ENCODE measurements at places on chromosomes 2 and 18. TPM values are rescaled to one million over a fixed set of nuclear protein-coding genes. Genes with fewer than 3 reads are reported as not detected.

Gene DLX1
- total RNA-seq: 4.9 TPM

Gene ACVR1C
- total RNA-seq: not detected

DNA sequence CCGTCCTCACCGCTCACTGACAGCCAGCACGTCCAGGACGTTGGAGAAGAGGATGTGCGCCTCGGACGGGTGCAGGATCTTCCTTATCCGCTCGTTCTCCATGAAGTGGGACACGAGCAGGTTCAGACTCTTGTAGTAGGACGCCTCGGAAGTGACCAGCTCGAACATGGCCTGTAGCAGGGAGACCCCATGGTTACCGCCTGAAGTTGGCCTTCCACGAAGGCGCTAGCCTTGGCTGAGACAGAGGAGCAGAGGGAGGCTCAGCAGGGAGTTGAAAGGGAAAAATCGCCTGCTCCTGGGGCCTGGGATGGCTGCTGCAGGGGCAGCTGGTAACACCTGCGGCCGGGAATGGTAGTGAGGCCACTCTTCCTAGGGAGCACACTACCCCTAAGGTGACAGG lies 24.7 kb downstream of the SNORC start:
- H3K36me3 ChIP-seq: no peaks in the 10 kb centered on the region
- H3K27ac ChIP-seq: no peak overlapping the region

GRCh38 chr2:64112016-64112415 lies 32.2 kb downstream of the PELI1 start:
- H3K27ac ChIP-seq: no peak overlapping the region
- no peak for DNase-seq
- H3K4me3 ChIP-seq: no peak overlapping the region
- H3K36me3 ChIP-seq: no peaks in the 10 kb centered on the region
- no peaks in the 10 kb centered on the region for H3K27me3 ChIP-seq

- H3K4me3 ChIP-seq: no peak overlapping the region
- H3K4me1 ChIP-seq: no peaks in the 10 kb centered on the region
- no peak for DNase-seq
- H3K36me3 ChIP-seq: peaks cover 9% of the 10 kb centered on the region
Measured at GRCh38 chr2:86747711-86748639, 27.9 kb downstream of the RMND5A start.

DNA sequence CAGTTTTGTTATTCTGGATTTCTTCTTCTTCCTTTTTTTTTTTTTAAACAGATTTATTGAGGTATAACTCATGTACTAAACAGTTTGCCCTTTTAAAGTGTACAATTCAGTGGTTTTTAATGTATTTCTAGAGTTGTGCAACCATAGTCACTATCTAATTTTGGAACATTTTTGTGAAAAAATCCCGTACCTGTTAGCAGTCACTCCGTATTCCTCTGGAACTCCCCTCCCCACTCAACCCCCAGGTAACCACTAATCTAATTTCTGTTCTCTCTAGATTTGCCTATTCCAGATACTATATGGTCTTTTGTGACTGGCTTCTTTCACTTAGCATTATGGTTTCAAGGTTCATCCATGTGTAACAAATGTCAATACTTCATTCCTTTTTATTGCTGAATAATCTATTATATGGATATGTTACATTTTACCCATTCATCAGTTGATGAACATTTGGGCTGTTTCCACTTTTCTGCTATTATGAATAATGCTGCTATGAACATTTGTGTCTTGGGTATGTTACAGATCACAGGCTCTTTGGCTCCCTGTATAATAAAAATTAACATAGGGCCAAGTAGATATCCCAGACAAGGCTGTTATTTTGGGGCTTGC lies 21.9 kb downstream of the EHBP1 start:
- DNase-seq: no peak

- H3K4me1 ChIP-seq: no peaks in the 10 kb centered on the region
- no peak overlapping the region for H3K4me3 ChIP-seq
- no peak overlapping the region for H3K27ac ChIP-seq
- no peaks in the 10 kb centered on the region for H3K36me3 ChIP-seq
Measured at GRCh38 chr2:158346032-158346431, 110.5 kb downstream of the CCDC148 start.

DNA sequence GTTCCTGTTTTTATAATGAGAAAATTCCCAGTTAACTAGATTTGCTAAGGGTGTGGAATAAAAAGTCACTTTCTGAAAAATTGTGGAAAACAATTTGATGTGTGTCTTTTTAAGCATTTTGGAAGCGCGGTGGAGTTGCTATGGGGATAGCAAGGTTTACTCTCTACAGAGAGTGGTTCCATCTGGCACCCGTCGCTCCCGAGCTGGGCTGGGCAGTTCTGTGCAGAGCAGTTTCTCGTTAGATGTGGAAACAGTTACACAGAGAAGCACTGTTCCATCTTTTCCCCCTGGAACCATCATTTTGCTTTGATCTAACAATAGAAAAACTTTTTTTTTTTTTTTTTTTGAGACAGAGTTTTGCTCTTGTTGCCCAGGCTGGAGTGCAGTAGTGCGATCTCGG lies 17.4 kb downstream of the LDLRAD4 start:
- no peak for DNase-seq
- no peak overlapping the region for H3K27ac ChIP-seq

- no peaks in the 10 kb centered on the region for H3K4me1 ChIP-seq
- H3K27me3 ChIP-seq: no peaks in the 10 kb centered on the region
- no peaks in the 10 kb centered on the region for H3K36me3 ChIP-seq
- no peak overlapping the region for H3K4me3 ChIP-seq
Measured at GRCh38 chr2:160015746-160016145, 46.7 kb downstream of the PLA2R1 start.

GRCh38 chr2:227241005-227241404 lies 76.6 kb downstream of the COL4A3 start:
- no peaks in the 10 kb centered on the region for H3K36me3 ChIP-seq
- no peak overlapping the region for H3K27ac ChIP-seq
- H3K4me1 ChIP-seq: no peaks in the 10 kb centered on the region
- H3K4me3 ChIP-seq: no peak overlapping the region

GRCh38 chr18:26802330-26803200 lies 62.9 kb downstream of the AQP4 start:
- no peak overlapping the region for H3K27ac ChIP-seq
- H3K36me3 ChIP-seq: no peaks in the 10 kb centered on the region
- H3K4me3 ChIP-seq: no peak overlapping the region

DNA sequence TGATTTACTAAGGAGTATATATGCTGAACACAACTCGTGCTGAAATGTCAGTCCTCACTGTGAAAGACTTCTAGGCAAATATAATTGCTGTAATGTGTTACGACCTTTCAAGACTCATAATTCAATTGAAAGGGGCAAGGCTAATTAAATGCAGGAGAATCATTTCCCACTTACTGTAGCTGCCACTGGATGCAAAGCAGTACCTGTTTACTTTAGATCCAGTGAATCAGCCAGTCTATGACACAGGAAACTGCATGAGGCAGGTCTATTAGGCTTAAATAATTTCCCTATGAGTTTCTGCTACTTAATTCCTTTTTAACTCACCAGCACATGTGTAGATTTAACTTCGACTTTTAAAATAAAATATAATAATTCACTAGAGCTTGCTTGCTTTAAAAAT lies 125.6 kb downstream of the CTNNA2 start:
- no peak for DNase-seq
- no peaks in the 10 kb centered on the region for H3K36me3 ChIP-seq
- H3K4me1 ChIP-seq: no peaks in the 10 kb centered on the region
- no peak overlapping the region for H3K4me3 ChIP-seq
- H3K27me3 ChIP-seq: no peaks in the 10 kb centered on the region

DNA sequence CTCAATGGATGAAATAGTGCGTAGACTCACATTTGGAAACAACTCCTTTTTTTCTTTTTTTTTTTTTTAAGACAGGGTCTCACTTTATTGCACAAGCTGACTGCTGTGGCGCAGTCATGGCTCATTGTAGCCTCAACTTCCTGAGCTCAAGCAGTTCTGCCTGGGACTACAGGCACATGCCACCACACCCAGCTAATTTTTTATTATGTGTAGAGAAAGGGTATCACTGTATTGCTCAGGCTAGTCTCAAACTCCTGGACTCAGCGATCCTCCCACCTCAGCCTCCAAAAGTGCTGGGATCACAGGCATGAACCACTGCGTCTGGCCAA lies 17.4 kb downstream of the HAT1 start:
- no peaks in the 10 kb centered on the region for H3K4me1 ChIP-seq

DNA sequence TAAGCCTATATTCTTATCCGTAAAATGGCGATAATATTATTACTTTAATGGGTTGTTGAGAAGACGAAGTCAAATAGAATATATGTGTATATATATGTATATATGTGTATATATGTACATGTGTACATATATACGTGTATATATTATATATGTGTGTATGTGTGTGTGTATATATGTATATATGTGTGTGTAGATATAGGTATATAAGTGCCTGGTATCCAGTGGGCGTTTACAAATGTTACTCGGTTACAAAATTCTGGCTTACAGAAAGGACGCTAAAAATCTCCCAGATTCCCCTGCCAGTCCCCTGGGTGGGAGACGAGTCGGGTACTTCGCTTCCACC lies 295 bp upstream of the MTX2 start:
- H3K4me1 ChIP-seq: no peaks in the 10 kb centered on the region
- no peak overlapping the region for H3K27ac ChIP-seq
- H3K4me3 ChIP-seq: peak overlapping the region; percentile 82
- no peak for DNase-seq

- no peak for DNase-seq
- no peaks in the 10 kb centered on the region for H3K27me3 ChIP-seq
- no peaks in the 10 kb centered on the region for H3K4me1 ChIP-seq
- no peak overlapping the region for H3K27ac ChIP-seq
- no peaks in the 10 kb centered on the region for H3K36me3 ChIP-seq
Measured at GRCh38 chr2:236628256-236628901, 58.8 kb downstream of the ACKR3 start.

Data from SJSA1 (cell line).